Activated gamma-delta T cell (primary cell): ENCODE measurements at places on chromosomes 1 and 21.
A peak's percentile ranks its signal among the peaks of the same experiment; 100 is the strongest.

- no peak for DNase-seq
Observed at GRCh38 chr21:41653954-41654491, 112.8 kb downstream of the RIPK4 start.

- DNase-seq: no peak
Observed at GRCh38 chr21:34925597-34925996, 123.5 kb downstream of the RUNX1 start.

GRCh38 chr1:165129568-165130164 is 226.8 kb downstream of the LMX1A start:
- DNase-seq: no peak

- DNase-seq: no peak
Observed at GRCh38 chr1:82879701-82880305, 1079.1 kb downstream of the ADGRL2 start.

DNA sequence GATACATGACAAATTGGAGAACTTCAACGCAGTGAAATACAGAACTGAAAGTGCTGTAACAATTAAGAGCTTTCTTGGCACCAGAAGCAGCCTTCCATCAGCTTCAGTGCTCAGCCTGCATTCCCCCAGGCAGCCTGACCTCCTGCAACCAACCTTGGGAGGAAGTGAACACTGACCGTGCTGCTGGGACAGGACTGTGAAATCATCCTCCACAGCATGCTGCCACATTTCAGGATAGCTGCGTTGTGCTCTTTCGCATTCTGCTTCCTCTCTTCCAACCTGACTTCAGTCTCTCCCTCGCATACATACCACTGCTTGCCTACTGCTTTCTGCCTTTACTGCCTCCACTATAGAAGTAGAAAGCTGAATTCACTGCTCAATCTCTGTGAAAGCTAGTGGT is 388.6 kb downstream of the RWDD3 start:
- no peak for DNase-seq

DNA sequence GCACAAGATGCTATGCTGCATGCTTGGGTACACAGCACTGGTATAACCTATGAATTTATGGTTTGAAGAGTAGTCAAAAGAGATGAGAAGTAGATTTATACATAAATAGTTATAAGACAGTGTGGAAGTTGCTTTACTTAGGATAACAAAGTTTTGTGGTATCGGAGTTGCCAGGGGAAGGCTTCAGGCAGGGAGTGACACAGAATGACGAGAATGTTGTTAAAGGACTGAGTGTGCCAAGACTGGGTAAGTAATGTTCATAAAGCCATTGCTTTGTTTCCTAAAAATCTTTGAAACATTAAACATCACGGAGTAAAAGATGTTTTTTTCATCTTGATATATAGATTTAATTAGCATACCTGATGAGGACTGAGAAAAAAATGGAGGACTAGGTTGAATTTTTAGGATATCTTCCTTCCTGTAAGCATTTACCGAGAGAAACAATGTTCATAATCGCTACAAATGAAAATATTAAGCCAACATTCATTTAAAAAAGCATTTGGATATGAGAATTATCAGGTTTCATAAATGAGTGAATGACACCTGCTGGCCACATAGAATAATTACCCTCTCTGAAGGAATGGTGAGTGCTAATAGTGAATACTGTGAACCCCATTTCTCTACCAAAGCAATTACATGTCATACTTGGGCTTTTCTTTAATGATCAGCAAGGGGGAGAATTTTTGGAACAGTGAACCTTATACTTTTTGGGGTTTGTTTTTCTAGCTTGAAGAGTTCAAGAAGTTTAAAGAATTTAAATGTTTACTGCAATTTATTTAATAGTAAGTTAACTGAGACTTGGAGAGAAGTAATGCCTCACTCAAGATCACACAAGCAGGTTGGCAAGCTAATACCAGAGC is 28.4 kb downstream of the EXTL2 start:
- no peak for DNase-seq

- DNase-seq: peak; percentile 89
Observed at GRCh38 chr1:25338188-25338981, at the start of gene TMEM50A. TSS of gene TMEM50A (plus strand) at chr1:25338334. CDS start at chr1:25340487, 2,153 bp downstream.

- no peak for DNase-seq
Observed at GRCh38 chr1:16405441-16405840, 31.8 kb downstream of the SPATA21 start.
